ENCODE measurements at places on chromosomes 4 and X. TPM values are rescaled to one million over a fixed set of nuclear protein-coding genes. Genes with fewer than 3 reads are reported as not detected.

The EDNRA gene
- total RNA-seq = 3.1 TPM

The TBC1D9 gene
- 15.4 TPM for total RNA-seq

The IL1RAPL2 gene
- total RNA-seq = 0.50 TPM

The KLHL4 gene
- 2.5 TPM for total RNA-seq

The MAGIX gene
- 3.2 TPM for total RNA-seq

The CPE gene
- 116 TPM for total RNA-seq

The EVC gene
- 42.3 TPM for total RNA-seq
